ENCODE measurements at places on chromosomes 3 and 15.

- DNase-seq: no peak
Measured at GRCh38 chr3:126979046-126979628, 3.8 kb upstream of the PLXNA1 start.

DNA sequence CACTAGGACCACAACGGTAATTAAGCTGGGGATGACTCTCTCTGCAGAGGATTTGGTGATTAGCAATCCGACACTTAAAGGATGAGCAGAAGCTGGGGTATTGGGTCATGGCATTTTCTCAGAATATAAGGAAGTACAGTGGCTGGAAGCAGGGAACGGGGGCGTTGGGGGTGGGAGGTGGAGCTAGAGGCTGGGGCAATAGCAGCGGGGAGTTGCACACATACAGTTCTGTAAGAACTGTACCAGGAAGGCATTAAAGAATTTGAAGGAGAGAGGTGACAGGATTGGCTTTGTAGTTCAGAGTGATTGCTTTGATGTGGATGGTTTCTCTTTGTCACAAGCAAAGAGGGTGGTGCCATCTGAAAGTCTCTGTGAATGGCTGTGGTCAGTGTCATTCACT lies 28.2 kb downstream of the PSMD6 start:
- no peak for DNase-seq

GRCh38 chr15:70164156-70164900 lies 66.6 kb upstream of the TLE3 start:
- DNase-seq: no peak

- DNase-seq: peak; percentile 35
Measured at GRCh38 chr15:63200464-63201249, 11.3 kb downstream of the RAB8B start.

- peak; percentile 8 for DNase-seq
Measured at GRCh38 chr15:48358229-48359152, 27.3 kb downstream of the DUT start.

DNA sequence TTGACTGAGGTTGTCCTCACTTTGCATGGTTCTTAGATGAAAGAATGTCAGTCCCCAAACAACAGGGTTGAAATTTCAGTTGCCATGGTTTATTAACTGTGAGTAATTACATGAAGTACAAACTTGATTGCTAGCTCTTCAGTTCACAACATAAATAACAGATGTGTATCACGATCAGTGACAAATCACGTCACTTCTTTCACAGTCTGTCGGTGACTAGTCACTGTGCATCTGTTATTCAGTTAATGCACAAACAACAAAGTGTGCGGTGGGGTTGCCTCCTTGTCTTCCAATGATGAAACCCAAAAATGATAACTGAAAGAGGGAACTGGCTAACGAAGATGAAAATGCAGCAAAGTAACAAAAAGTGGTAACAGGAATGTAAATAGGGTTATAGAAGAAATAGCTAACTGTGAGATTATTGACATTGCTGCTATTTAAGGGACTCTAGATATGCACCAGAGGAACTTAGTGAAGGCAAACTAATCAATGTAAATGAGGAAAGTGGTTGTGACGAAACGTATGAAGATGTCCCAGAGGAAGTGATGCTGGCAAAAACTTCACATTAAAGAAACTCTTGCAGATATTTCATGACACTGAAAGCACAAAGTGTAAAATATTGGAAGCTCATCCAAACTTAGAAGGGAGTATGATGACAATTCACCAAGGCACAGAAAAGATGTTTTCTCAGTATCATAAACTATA lies 159.3 kb downstream of the WDR76 start:
- peak; percentile 18 for DNase-seq

DNA sequence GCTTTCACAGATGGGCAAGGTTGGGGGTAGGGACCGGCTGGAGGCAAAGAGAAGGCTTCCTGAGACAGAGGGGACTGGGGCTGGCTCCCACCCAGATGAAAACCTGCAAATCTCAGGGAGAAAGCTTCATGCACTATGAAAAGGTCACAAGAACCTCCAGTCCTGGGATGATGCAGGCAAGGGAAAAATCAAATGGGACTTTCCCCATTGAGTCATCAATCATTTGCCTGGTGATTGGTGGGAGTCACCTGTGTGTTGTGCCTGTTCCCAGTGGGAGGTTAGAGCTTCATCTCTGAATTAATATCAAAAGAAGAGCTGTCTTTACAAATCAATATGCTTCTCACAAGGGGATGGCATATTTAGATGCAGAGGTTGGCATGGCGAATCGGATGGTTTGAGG lies 49.9 kb downstream of the CACNA1D start:
- no peak for DNase-seq

DNA sequence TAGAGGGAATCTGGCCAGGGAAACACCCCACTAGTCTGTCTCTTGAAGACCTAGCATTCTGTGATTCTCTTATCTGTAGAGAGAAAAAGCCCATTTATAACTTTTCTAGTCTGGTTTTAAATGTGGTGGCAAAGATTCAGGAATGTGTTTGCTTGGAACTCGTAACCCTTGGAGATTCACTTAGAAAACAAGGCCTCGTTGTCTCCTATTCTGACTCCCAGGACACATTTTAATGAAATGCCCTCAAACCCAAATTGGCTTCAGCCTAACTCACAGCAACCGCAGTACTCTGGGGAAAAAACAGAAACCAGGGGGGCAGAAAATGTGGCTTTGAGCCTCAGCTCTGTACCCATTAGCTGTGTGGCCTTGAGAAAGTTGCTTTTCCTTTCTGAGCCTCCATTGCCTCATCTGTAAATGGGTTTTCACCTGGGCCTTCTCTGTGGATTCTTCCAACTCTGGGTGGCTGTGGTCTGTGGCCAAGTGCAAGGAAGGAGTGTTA lies 36.5 kb downstream of the RPLP1 start:
- DNase-seq: no peak

- no peak for DNase-seq
Measured at GRCh38 chr3:15521573-15521965, at the start of gene COLQ. Gene COLQ, minus strand, starts transcription at chr3:15521706. Its CDS starts 81 bp downstream, at chr3:15521625.

- no peak for DNase-seq
Measured at GRCh38 chr3:173552526-173552925, 155.0 kb downstream of the NLGN1 start.

DNA sequence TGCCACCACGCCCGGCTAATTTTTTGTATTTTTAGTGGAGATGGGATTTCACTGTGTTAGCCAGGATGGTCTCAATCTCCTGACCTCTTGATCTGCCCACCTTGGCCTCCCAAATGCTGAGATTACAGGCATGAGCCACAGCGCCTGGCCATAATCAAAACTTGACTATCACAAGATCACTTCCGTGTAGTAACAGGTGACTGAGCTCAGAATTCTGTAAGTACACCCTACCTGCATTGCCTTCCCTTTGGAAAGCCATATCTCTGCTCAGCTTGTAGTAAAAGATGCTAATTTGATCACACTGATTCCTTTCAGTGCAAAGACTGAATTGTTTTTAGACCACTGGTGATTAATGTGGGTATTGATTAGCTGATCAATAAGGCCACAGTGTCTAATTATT lies 167.1 kb downstream of the SHOX2 start:
- no peak for DNase-seq

GRCh38 chr3:54736459-54736858 lies 191.4 kb downstream of the LRTM1 start:
- DNase-seq: no peak

- no peak for DNase-seq
Measured at GRCh38 chr15:100078511-100079220, 263.1 kb downstream of the ADAMTS17 start.

Measured in NCI-H1694 (cell line).